Lower lobe of right lung (tissue), 2 donors: ENCODE measurements at places on chromosomes 13 and 19.

DNA sequence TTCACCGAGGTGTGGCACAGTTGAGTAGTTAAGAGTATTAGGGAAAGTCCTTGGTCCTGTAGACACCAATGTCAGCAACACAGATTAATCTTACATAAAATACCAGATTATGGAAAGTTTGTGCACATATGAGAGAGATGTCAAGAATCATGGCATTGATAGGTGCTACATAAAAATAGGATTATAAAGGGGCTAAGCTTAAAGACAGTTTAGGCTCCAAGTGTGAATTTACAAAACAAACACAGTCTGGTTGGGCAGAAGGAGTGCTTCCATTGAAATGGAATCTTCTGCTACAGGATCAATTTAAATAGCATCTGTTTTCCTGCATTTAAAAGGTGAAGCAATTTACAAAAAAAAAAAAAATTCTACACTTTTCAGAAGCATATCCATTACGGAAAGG is 292.9 kb downstream of the DNAJC15 start:
- DNase-seq, result no peak
- H3K4me1 ChIP-seq, result peaks cover 10% of the 10 kb centered on the region
- H3K27me3 ChIP-seq, result no peaks in the 10 kb centered on the region
- H3K27ac ChIP-seq, result no peak overlapping the region
- no peak overlapping the region for H3K4me3 ChIP-seq

DNA sequence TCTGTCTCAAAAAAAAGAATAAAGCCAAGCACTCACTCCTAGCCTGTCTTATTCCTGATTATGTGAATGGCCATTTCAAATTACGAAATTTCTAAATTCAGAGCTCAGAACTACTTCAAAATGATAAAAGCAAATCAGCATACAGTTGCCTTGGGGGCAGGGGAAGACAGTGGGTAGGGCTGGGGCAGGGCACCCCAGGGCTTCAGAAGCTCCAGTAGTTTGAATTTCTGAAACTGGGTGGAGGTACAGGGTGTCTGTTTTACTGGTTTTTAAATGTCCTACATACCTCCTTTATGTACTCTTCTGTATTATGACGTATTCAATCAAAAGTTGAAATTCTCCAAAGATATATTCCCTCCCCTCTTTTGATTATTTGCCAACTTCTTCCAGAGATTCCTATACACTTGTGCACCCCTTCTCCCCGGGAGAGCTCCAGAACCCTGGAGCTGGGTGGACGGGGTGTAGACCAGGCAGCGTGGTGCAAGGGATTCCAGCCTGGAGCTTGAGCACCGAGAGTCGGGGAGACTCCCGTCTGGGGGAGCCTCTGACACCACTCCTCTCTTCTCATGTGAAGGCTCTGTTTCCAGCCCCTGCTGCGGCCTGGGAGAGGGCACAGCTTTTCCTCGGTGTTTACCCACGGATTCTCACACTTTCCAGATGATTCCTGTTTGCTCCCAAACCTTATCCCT is 84.7 kb upstream of the GPR183 start:
- H3K4me3 ChIP-seq, result no peak overlapping the region
- H3K36me3 ChIP-seq, result peaks cover under 1% of the 10 kb centered on the region
- no peak for DNase-seq
- H3K27ac ChIP-seq, result no peak overlapping the region
- no peaks in the 10 kb centered on the region for H3K27me3 ChIP-seq
- no peaks in the 10 kb centered on the region for H3K4me1 ChIP-seq

- no peak overlapping the region for H3K4me3 ChIP-seq
- no peak for DNase-seq
- H3K27ac ChIP-seq, result no peak overlapping the region
- peaks cover 12% of the 10 kb centered on the region for H3K36me3 ChIP-seq
Observed at GRCh38 chr19:37738371-37738770, 18.8 kb upstream of the ZNF607 start.

DNA sequence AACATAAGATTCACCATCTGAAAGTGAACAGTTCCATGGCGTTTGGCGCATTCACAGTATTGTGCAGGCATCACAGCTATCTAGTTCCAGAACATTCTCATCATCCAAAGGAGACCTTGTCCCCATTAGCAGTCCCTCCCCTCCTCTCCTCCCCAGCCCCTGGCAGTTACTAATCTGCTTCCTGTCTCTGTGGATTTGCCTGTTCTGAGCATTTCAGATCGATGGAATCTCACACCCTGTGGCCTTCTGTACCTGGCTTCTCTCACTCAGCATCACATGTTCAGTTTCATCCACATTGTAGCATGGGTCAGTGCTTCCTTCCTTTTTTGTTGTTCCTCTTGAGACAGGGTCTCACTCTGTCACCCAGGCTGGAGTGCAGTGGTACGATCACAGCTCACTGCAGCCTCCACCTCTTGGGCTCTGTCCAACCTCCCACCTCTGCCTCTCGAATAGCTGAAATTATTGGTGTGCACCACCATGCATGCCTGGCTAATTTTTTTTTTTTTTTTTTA is 34.6 kb downstream of the CRTC1 start:
- no peak for DNase-seq
- no peaks in the 10 kb centered on the region for H3K36me3 ChIP-seq
- no peak overlapping the region for H3K27ac ChIP-seq
- H3K27me3 ChIP-seq, result no peaks in the 10 kb centered on the region

DNA sequence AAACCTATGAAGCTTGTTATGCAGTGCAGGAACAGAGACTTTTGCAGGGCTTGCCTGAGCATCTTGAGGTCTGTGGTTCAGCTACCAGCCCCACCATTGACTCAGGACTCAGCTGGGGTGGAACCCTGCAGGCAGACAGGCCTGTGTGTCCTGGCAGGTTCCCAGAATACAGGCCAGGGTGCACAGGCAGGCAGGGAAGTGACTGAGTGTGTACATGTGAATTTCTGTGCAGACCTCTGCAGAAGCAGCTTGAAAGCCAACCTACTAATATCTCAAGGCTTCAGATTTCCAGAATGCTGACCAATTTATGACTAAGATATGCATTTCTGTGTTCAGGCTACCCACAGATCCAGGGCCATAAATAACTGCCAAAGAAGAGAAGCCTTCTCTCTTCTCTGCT is 254.4 kb downstream of the DLEU7 start:
- no peak overlapping the region for H3K4me3 ChIP-seq
- DNase-seq, result no peak
- no peaks in the 10 kb centered on the region for H3K27me3 ChIP-seq
- H3K4me1 ChIP-seq, result no peaks in the 10 kb centered on the region
- H3K27ac ChIP-seq, result no peak overlapping the region

DNA sequence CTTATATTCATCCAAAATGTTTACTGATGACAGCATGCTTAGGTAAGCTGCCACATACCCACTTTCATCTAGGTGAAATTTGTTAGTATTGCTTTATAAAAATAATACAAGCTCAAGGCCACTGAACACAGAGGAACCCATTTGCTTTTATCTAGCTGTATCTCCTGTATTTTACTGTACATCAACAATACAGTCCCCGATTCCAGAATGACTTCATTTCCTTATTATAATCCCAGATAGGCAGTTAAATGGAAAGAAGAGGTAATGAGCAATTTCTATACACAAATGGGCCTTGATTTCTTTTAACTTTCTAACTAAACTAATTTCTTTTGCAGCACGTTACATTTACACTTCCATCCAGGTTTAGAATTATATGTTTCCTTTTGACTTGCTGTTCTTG is 86.2 kb downstream of the SHISA2 start:
- H3K27me3 ChIP-seq, result no peaks in the 10 kb centered on the region
- H3K4me3 ChIP-seq, result no peak overlapping the region
- no peak overlapping the region for H3K27ac ChIP-seq
- no peaks in the 10 kb centered on the region for H3K4me1 ChIP-seq
- no peaks in the 10 kb centered on the region for H3K36me3 ChIP-seq

- H3K36me3 ChIP-seq, result peaks cover 26% of the 10 kb centered on the region
- no peaks in the 10 kb centered on the region for H3K27me3 ChIP-seq
- no peak overlapping the region for H3K27ac ChIP-seq
- no peak for DNase-seq
Observed at GRCh38 chr13:24308068-24308445, 1.3 kb upstream of the C1QTNF9 start.

DNA sequence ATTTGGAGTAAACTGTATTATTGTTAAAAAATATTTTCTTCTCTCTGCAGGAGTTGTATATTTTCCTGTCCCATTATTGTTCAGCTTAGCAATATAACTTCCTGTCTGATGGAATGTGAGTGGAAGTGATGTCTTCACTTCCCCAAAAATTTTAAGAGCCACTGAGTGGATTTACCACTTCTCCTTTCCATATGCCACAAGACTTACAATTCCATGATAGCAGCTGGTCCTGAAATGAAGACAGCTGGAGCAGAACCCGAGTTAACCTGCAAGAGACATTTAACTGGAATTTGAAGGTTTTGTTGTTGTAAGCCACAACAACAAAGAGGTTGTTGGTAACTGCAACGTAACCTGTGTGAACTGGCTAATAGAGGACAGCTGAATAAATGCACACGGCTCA is 23.4 kb upstream of the TBC1D4 start:
- DNase-seq, result no peak
- H3K36me3 ChIP-seq, result no peaks in the 10 kb centered on the region
- H3K27me3 ChIP-seq, result no peaks in the 10 kb centered on the region
- H3K4me3 ChIP-seq, result no peak overlapping the region
- no peak overlapping the region for H3K27ac ChIP-seq

- H3K36me3 ChIP-seq, result no peaks in the 10 kb centered on the region
- H3K4me1 ChIP-seq, result peaks cover 25% of the 10 kb centered on the region
- no peak overlapping the region for H3K27ac ChIP-seq
- no peaks in the 10 kb centered on the region for H3K27me3 ChIP-seq
- no peak for DNase-seq
Observed at GRCh38 chr13:97327506-97328221, 105.5 kb downstream of the MBNL2 start.

DNA sequence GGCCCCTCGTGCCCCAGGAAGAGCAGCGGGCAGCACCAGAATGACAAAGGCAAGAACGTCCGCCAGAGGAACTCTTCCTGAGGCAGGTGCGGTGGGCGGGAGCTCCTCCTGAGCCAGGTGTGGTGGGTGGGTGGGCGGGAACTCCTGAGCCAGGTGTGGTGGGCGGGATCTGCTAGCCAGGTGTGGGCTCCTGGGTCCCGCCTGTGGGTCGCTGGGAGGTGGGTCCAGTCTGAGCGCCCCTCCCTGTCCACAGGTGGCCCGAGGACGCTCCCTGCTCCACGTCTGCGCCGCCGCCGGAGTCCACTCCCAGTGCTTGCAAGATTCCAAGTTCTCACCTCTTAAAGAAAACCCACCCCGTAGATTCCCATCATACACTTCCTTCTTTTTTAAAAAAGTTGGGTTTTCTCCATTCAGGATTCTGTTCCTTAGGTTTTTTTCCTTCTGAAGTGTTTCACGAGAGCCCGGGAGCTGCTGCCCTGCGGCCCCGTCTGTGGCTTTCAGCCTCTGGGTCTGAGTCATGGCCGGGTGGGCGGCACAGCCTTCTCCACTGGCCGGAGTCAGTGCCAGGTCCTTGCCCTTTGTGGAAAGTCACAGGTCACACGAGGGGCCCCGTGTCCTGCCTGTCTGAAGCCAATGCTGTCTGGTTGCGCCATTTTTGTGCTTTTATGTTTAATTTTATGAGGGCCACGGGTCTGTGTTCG is 7.0 kb upstream of the HCN2 start:
- peaks cover 53% of the 10 kb centered on the region for H3K36me3 ChIP-seq
- H3K27me3 ChIP-seq, result peaks cover 21% of the 10 kb centered on the region
- no peak for DNase-seq
- H3K4me1 ChIP-seq, result peaks cover 8% of the 10 kb centered on the region

DNA sequence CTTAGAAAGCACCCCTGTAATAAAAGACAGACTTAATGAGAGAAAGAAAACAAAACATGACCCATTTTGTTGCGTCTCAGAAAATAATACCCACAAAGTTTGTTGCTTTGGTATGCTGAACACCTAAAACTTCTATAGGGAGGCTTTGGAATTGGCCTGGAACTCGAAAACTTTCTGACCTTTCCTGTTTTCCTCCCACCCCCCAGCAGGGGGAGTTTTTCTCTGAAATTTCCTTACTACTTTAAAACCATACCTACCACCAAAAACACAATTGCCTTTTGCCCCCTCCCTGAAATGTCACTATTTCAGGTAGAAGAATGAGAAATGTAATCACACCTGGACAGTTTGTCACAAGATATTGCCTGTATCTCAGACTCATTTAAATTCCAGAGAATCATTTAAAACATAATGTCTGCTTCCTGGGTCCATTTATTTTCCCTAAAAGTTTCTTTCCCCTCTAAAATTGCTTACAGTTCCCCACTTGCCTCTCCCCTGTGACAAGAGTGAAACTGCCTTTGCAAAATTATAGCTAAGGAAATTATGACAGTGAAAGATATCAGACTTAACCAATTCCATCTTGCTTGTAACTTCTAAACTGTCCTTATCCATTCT is 2700.2 kb downstream of the PCDH9 start:
- no peak overlapping the region for H3K27ac ChIP-seq
- H3K4me3 ChIP-seq, result no peak overlapping the region
- DNase-seq, result no peak
- H3K4me1 ChIP-seq, result no peaks in the 10 kb centered on the region

DNA sequence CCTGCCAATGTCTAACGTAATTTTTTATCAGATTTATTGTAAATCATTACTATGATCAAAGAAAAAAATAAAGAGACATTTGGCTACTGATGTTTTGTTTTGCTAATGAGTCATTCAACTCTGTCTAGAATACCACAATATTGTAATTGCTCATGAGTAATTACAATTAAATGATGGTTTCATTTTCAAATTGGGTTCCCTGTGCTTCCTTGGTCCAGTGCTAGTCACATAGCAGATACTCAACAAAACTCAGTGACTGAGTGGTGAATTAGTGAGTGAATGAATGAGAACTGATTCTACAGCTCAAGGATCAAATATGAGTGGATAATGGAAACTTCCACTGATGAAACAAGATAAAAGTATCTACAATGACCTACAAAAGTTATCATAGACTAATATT is 304.7 kb downstream of the POU4F1 start:
- DNase-seq, result no peak
- H3K27me3 ChIP-seq, result no peaks in the 10 kb centered on the region
- no peak overlapping the region for H3K27ac ChIP-seq
- no peak overlapping the region for H3K4me3 ChIP-seq
- no peaks in the 10 kb centered on the region for H3K36me3 ChIP-seq

DNA sequence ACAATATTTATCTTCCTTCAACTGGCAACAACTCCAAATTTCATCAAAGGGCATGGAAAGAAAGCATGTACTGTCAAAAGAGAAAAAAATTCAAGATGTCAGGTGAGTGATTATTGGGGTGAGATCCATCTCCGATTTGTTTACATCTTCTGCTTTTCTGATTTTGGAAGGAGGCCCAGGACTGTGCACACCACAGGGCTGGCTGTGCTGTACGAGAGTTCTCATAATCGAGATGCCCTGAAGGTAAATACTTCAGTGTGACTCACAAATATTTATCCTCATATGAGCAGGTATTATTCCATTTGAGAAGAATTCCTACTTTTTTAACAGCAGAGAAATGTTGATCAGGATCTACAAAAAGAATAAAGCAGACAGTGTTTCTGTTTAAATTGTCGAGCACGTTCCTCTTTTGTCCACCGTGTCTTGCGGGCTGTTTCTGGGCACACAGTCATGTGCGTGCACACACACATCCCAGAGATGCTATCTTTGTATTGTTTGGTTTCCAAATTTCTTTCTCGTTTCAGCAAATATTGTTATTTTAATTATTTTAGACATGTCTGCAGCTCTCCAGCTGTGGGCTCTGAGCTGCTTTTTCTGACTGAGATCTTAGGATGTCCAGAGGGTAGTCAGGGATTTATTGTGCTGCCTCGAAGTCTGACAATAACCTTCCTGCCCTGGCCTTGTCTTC is 103.8 kb downstream of the KL start:
- no peak for DNase-seq
- H3K4me3 ChIP-seq, result no peak overlapping the region
- H3K27me3 ChIP-seq, result no peaks in the 10 kb centered on the region
- no peak overlapping the region for H3K27ac ChIP-seq
- peaks cover 38% of the 10 kb centered on the region for H3K4me1 ChIP-seq
- H3K36me3 ChIP-seq, result peaks cover 54% of the 10 kb centered on the region

GRCh38 chr19:3194106-3195087 is 8.7 kb downstream of the NCLN start:
- no peaks in the 10 kb centered on the region for H3K27me3 ChIP-seq
- H3K27ac ChIP-seq, result no peak overlapping the region
- H3K4me1 ChIP-seq, result no peaks in the 10 kb centered on the region
- H3K36me3 ChIP-seq, result peaks cover 41% of the 10 kb centered on the region
